ENCODE measurements at places on chromosomes 13 and 19.

GRCh38 chr19:46471116-46471733 is at the start of gene PNMA8A:
TSS of gene PNMA8A (minus strand) at chr19:46471563. CDS start at chr19:46471035, 528 bp downstream.
- DNase-seq: no peak

GRCh38 chr13:83057119-83057518 is 825.2 kb downstream of the SLITRK1 start:
- no peak for DNase-seq

DNA sequence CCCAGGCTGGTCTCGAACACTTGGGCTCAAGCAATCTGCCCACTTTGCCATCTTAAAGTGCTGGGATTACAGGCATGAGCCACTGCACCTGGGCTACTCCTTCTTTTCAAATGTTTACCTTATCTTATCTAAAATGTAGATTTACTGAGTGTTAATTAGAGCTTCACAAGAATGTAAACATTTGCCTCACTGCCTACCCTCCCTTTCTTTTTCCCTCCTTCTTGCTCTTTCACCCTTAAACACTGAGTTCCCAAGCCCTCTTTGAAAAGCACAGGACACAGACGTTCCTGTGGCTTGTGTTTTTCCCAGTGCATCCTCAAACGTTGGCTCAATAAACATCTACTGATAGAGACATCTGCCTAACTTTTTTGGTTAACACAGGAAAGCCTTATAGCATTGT is 32.7 kb upstream of the CYSLTR2 start:
- DNase-seq: no peak

- DNase-seq: no peak
These were observed 262.5 kb upstream of the STARD13 start for GRCh38 chr13:33548069-33548468.

- DNase-seq: no peak
These were observed 97.1 kb downstream of the MBNL2 start for GRCh38 chr13:97319113-97319720.

GRCh38 chr13:92843549-92843948 is 383.1 kb upstream of the GPC6 start:
- no peak for DNase-seq

DNA sequence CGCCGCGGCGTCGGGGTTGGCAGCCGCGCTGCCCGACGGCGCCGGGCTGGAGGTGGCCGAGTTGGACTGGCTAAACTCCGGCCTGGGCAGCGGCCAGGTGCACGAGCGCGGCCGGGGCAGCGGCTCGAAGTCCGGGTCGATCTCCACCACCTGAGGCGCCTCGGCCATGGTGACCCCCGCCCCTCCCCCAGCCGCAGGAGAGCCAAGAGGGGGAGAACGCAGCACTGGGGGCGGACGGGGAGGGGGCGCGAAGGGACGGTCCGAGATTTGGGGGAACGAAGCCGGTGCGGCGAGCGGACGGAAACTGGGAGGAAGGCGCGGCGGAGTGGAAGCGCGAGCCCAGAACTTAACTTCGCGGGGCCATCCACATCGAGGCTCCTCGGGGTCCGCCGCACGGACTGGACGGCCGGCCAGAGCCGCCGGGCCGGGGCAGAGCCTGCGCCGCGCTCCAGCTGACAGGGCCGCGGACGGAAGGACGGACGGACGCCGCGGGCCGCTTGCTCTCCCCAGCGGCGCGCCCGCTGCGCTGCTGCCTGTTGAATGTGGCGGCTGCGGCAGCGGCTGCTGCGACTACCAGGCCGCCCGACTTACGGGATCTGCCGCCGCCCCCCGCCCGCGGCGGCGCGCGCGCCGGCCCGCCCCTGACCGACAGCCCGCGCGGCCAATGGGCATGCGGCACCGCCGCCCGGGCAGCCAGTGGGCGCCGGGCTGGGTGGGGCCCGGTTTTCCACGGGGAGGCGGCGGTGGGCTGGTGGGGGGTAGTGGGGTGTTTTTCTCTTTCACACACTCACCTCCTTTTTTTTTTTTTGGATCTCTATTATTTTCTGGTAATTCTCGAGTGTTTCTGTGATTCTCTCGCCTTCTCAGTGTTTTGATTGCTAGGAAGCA is at the start of gene FOXO1:
Gene FOXO1 (minus strand): TSS at position 597 of the 888 bp plus-strand sequence. CDS start 429 bp downstream, at position 168.
- DNase-seq: peak; percentile 87

- no peak for DNase-seq
These were observed 21.1 kb downstream of the SOHLH2 start for GRCh38 chr13:36193151-36193855.

- no peak for DNase-seq
These were observed 18.0 kb downstream of the PRR36 start for GRCh38 chr19:7856109-7856591.

GRCh38 chr19:52270266-52270885 is 989 bp downstream of the ZNF766 start:
- DNase-seq: no peak

GRCh38 chr19:52622261-52622660 is 15.9 kb downstream of the ZNF83 start:
- DNase-seq: no peak

DNA sequence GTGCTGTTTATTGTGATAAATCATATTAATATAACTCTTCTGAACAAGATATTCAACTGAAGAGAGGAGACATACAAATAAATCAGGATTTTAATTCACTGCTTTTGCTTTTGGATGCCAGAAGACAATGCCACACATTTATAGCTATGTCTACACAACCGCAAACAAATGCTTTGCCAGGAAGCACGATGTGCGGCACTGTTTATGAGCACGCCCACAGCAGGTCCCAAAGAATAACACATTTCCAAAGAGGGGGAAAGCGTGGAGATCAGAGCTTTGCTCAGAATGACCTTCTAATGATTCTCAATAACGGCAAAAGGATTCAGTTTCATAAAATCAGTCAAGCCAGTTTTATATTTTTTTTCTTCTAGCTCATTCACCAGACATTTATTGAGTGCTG is 16.7 kb downstream of the FAM216B start:
- no peak for DNase-seq

- no peak for DNase-seq
These were observed 967 bp upstream of the TPT1 start for GRCh38 chr13:45341799-45342500.

DNA sequence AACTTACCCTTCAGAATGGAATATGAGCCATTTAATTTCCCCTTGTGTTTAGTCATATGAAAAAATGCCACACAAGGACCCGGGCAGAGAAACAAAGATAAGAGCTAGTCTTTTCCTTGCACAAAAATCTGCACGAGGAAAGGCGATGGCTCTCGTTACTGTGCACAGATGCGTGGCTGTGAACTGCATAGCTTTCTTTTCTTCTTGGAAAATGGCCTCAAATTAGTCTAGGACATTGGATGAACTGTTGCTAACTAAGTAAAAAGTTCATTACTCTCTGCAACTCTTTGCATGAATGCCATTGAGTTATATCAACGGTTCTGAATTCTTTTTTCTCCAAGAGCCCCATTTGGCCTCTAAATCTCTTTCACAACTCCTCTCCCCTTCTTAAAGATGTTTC is 125.2 kb downstream of the COG6 start:
- DNase-seq: no peak

DNA sequence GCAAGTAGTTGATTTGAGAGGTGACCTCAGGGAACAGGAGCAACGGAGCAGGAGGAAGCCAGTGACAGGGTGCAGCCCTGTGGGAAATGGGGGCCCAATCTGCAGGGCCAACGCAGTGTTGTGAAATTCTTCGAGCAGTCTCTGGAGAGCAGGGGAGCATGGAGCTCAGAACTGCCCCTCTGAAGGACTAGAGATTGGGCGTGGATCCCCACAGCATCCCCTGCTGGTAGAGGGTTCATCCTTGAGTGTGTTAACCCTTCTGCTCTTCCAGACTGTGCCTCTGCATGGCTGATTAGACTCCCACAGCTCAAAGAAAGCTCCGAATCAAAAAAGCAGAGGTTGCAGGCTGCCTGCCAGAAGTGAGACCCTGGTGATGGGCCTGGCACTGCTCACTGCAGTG is 77.9 kb upstream of the UQCRFS1 start:
- no peak for DNase-seq

DNA sequence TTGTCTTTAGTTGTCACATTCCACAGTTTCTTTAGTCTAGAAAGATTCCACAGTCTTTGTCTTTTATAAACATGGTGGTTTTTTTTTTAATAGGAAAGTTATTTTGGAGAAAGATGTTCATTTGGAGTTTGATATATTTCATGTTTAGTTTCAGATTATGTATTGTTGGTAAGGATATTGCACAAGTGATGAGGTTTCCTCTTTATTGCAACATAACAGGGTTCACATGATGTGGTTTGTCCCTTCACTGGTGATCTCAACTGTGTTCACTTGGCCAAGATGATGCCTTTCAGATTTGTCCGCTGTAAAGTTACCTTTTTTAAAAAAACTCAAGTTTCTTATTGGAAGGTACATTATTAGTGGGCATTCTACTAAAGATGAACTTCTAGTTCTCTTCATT is 3.2 kb downstream of the ZNF230 start:
- no peak for DNase-seq

GRCh38 chr19:497491-497868 is 1.2 kb downstream of the MADCAM1 start:
- no peak for DNase-seq

DNA sequence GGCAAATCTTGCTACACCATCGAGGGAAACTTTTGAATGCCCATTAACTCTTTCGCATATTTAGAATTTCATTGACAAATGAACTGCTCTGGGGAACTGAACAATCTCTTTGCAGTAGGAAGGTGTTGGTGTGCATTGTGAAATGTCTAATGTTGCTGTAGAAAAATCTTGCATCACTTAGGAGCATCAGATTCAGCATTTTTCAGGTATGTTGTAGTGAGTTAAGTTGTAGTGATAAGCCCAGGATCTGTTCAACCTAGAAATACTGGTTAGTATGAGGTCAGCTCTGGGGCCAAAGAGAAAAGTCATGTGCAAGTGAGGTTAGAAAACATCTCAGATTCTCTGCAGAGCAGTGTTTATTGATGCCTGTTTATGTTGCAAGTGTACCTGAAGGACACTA is 4.1 kb downstream of the FRY start:
- DNase-seq: no peak

GRCh38 chr19:55258476-55258827 is 365 bp downstream of the PPP6R1 start:
- peak; percentile 34 for DNase-seq

- no peak for DNase-seq
These were observed 73.7 kb downstream of the SLC15A1 start for GRCh38 chr13:98678741-98679140.

DNA sequence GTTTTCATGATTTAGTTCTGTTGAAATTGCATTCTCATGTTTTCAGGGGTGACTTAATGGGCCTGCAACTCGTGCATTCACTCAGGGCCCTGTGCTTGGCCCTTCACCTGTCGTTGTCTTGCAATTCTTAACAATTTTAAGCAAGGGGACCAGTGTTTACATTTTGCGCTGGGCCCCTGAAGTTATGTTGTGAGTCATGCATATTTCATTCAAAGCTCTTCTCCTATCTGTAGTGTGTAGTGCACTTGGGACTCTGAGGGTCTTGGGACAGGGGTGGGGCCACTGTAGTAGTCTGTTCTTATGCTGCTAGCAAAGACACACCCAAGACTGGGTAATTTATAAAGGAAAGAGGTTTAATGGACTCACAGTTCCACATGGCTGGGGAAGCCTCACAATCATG is 211.2 kb upstream of the RXFP2 start:
- no peak for DNase-seq

All from activated T-cell treated with anti-CD3 and anti-CD28 coated beads, Interleukin-2, amount 50 U/mL, for 4 hours (primary cell).